ENCODE measurements at places on chromosomes 4 and X.

DNA sequence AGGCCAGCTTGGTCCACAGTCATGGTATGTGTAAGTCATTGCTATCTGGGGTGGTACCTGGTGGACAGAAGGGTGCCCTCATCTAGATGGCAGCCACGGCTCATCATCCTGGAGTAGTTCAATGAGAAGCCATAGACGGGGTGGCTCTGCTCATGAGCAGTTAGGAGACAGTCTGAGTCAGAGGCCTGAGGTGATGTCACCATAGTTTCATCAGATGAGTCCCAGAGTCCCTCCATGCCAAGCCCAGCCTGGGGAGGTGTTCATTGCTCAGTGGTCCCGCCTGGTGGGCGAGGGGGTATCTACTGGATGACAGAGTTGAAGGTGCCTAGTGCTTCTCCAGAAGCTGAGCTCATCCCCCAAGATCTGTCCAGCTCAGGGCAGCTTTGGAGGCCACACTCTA, 49.8 kb downstream of the DLG3 start:
- no peak for DNase-seq

- no peak for DNase-seq
These were observed 153.4 kb upstream of the ANK2 start for GRCh38 chr4:112895811-112896608.

GRCh38 chr4:24795666-24796381, 451 bp downstream of the SOD3 start:
- no peak for DNase-seq

- DNase-seq: no peak
These were observed 89.8 kb downstream of the COMMD8 start for GRCh38 chr4:47373709-47374108.

GRCh38 chr4:166577639-166578038, 656.7 kb downstream of the SPOCK3 start:
- no peak for DNase-seq

DNA sequence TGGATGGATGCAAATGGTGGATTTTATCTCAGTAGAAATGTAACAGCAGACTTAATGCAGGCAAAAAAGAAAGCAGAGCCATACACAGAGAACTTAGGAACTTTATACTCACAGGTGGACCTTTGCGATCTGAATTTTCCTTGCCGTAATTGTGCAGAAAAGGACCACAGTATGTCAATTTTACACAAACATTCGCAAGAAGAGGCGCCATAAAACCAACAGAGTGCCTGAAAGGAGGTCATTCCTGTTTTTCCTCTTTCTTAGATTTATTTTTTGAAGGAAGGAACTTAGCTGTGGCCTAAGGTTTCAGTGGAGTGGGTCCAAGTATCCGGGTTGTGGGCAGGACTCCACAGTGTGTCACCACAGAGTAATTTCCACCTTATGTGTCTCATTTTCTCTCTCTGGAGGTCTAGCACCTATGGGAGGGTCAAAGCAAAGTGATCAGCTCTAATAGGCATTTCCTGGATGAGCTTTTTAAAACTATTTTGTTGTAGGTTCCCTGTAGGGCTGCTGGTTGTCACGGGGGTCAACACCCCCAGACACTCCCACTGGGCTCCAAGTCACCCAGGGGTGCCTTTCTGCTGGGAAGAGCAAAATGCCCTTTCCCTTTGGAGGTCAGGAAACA, 24.7 kb upstream of the PBDC1 start:
- DNase-seq: peak; percentile 30

- no peak for DNase-seq
These were observed 93.2 kb upstream of the NKX1-1 start for GRCh38 chr4:1499465-1499864.

DNA sequence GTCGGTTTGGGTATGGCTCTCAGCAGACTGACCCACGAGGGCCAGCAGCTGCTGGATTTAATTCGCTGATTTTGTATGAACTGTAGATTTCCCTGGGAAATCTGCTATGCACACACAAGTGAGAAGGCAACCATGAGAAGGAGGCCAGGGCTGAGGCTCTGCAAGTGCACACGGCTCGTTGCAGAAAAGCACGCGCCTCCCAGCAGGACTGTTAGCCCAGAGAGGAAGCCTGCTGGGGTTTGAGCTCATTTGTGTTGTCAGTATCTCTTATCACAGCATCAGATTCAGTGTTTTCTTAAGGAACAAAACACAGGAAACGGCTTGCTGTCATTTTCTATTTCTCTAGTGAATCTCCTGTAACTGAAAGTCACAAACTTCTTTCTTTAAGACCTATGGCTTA, 296.2 kb upstream of the FAT1 start:
- no peak for DNase-seq

GRCh38 chr4:94298725-94299252, 43.8 kb downstream of the HPGDS start:
- no peak for DNase-seq

DNA sequence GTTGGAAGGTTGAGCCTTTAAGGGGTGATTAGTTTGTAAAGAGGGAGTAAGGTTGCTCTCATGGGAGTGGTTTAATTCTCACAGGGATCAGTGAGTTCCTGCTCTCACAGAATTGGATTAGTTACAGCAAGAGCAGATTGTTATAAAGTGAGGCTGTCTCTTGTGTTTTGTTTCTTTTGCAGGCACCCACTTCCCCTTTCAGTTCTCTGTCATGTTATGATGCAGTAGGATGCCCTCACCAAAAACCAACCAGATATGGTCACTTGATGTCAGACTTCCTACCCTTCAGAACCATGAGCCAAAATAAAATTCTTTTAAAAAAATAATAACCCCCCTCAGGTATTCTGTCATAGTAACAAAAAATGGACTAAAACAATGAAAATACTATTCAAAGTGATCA, 19.9 kb upstream of the IGSF1 start:
- DNase-seq: no peak

All from kidney capillary endothelial cell (primary cell).